ENCODE measurements at places on chromosomes 6 and 20. TPM values are rescaled to one million over a fixed set of nuclear protein-coding genes. Genes with fewer than 3 reads are reported as not detected.

The DSP gene
- total RNA-seq, result 95.4 TPM

The CYP39A1 gene
- 3.4 TPM for total RNA-seq

The BPIFB1 gene
- total RNA-seq, result not detected

The SNTA1 gene
- 8.8 TPM for total RNA-seq

The SRMS gene
- not detected for total RNA-seq

The MUC21 gene
- total RNA-seq, result not detected

The HLA-DRB5 gene
- not detected for total RNA-seq

The TPBG gene
- total RNA-seq, result 9.4 TPM

The GJA10 gene
- not detected for total RNA-seq

The EEF1A2 gene
- 5.0 TPM for total RNA-seq

The TMEM63B gene
- 36.3 TPM for total RNA-seq

The PDE10A gene
- total RNA-seq, result 12.2 TPM

The PRR18 gene
- not detected for total RNA-seq

The LRRN4 gene
- total RNA-seq, result 0.51 TPM

The CLIC5 gene
- under 0.01 TPM for total RNA-seq

The STK4 gene
- 26.2 TPM for total RNA-seq

The CBLN4 gene
- not detected for total RNA-seq

The GPR6 gene
- total RNA-seq, result not detected

The KIAA0408 gene
- total RNA-seq, result not detected
